GM23248 (cell line): ENCODE measurements at places on chromosomes 7 and 10.

DNA sequence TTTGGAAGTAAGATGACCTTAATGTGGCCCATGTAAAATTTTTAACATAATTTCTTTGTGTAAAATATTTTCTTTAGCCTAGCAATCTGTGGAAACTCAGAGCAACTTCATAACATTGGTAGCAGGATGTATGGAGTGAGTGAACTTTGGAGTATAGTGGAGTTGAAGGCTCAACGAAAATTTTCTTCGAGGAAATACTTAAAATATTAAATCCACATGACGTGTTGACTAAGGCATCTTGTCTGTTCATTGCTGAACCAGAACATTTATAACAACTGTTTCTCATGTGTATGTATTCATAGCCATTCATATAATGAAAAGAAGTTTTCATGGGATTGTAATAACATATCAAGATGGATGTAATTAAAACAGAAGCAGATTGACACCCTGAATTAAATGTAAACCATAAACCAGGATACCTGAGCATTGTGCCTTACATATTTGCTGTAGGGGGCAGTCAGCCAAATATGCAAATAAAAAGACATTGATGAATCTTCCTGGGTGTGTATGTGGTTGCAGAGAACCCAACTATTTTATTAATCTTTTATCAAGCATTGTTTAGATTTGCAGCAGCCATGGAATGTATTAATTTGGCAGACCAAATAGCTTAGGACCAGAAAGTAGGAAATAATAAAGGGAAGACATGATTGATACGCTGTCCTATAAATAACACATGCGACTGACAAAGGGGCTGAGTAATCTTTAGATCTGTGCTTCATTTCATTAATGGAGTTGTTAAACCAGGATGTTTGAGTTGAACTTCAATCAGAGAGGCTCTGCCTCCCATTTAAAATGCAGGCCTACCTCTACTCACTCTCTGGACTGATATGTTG, 11.5 kb downstream of the AUTS2 start:
- H3K36me3 ChIP-seq, result no peaks in the 10 kb centered on the region
- no peaks in the 10 kb centered on the region for H3K4me1 ChIP-seq
- H3K27ac ChIP-seq, result no peak overlapping the region
- H3K4me3 ChIP-seq, result no peak overlapping the region

GRCh38 chr7:96737545-96738050, 28.0 kb upstream of the SEM1 start:
- no peaks in the 10 kb centered on the region for H3K36me3 ChIP-seq
- no peak for DNase-seq
- H3K4me1 ChIP-seq, result no peaks in the 10 kb centered on the region
- no peak overlapping the region for H3K27ac ChIP-seq
- H3K4me3 ChIP-seq, result no peak overlapping the region

GRCh38 chr10:130169136-130169859, 33.1 kb downstream of the GLRX3 start:
- no peaks in the 10 kb centered on the region for H3K4me1 ChIP-seq
- no peaks in the 10 kb centered on the region for H3K27me3 ChIP-seq
- H3K4me3 ChIP-seq, result no peak overlapping the region
- H3K27ac ChIP-seq, result no peak overlapping the region

GRCh38 chr7:28065721-28066285, 114.8 kb downstream of the JAZF1 start:
- H3K27me3 ChIP-seq, result no peaks in the 10 kb centered on the region
- H3K27ac ChIP-seq, result peak overlapping the region; percentile 58
- H3K36me3 ChIP-seq, result no peaks in the 10 kb centered on the region
- H3K4me3 ChIP-seq, result peak overlapping the region; percentile 23
- peaks cover 69% of the 10 kb centered on the region for H3K4me1 ChIP-seq
- peak; percentile 44 for DNase-seq

- no peak for DNase-seq
- H3K27me3 ChIP-seq, result no peaks in the 10 kb centered on the region
- H3K4me1 ChIP-seq, result no peaks in the 10 kb centered on the region
- peaks cover 18% of the 10 kb centered on the region; the same call in 1 of the 2 replicates for H3K36me3 ChIP-seq
- H3K27ac ChIP-seq, result no peak overlapping the region
Measured at GRCh38 chr7:35658606-35659201, 36.2 kb downstream of the HERPUD2 start.

DNA sequence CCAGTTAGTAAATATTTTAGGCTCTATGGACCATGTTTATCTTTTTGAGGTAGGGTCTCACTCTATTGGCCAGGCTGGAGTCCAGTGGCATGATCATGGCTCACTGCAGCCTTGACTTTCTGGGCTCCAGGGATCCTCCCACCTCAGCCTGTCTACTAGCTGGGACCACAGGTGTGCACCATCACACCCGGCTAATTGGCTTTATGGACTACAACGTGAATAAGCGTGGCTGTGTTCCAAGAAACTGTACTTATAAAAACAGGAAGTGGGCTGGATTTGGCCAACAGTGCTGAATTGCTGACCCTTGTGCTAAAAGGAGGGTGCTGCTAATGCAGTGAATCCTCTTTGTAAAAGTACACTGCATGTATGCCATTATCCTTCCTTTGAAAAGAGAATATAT, 111.7 kb upstream of the CDK13 start:
- H3K27ac ChIP-seq, result no peak overlapping the region
- no peaks in the 10 kb centered on the region for H3K4me1 ChIP-seq
- no peaks in the 10 kb centered on the region; the same call in 1 of the 2 replicates for H3K27me3 ChIP-seq
- H3K4me3 ChIP-seq, result no peak overlapping the region
- H3K36me3 ChIP-seq, result no peaks in the 10 kb centered on the region

- no peak overlapping the region for H3K27ac ChIP-seq
- no peak for DNase-seq
- no peak overlapping the region for H3K4me3 ChIP-seq
- H3K4me1 ChIP-seq, result no peaks in the 10 kb centered on the region
Measured at GRCh38 chr7:144474800-144475615, 71.5 kb upstream of the NOBOX start.

DNA sequence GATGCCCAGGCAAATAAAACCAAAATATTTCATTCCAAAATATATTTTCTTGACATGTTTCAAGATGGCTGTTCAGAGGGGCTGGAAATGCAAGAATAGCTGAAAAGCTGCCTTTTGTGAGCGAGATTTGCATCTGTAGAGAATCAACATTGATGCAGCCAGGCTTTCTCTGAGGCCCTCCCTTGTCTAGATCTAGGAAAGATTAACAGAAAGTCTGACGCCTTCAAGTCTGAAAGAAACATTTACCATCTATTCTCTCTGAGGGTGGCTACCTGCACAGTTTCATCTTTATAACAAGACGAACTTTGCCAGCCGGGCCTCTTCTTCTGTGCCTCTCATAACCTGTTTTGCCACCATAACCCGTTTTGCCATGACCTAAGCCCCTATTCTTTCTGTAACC, 170.2 kb downstream of the AKR1D1 start:
- no peaks in the 10 kb centered on the region for H3K27me3 ChIP-seq
- H3K4me1 ChIP-seq, result no peaks in the 10 kb centered on the region
- no peaks in the 10 kb centered on the region for H3K36me3 ChIP-seq
- H3K4me3 ChIP-seq, result no peak overlapping the region
- DNase-seq, result no peak

- no peak overlapping the region for H3K27ac ChIP-seq
- DNase-seq, result no peak
- H3K36me3 ChIP-seq, result no peaks in the 10 kb centered on the region
- H3K27me3 ChIP-seq, result no peaks in the 10 kb centered on the region
- peaks cover 24% of the 10 kb centered on the region for H3K4me1 ChIP-seq
Measured at GRCh38 chr10:34430685-34431084, 384.4 kb downstream of the PARD3 start.

DNA sequence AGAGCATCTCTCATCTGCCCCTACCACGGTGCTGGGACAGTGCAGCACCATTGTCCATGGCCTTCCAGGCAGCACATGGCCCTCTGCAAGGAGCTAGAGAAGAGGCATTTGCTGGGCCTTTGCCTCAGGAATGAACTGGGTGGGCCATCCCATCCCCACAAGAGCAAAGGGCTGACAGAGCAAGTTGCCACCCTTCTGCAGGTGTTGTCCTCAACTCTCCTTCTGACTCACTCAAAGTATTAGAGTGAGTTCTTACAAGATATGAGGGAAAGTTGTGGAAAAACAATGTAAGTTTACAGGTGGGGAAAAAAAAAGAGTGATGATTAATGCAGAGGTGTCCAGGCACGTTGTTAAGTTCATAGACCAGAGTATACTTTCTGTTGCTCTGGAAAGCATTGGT, 261.2 kb downstream of the SKIDA1 start:
- H3K4me3 ChIP-seq, result no peak overlapping the region
- no peak overlapping the region for H3K27ac ChIP-seq
- no peaks in the 10 kb centered on the region; the same call in 1 of the 2 replicates for H3K27me3 ChIP-seq
- DNase-seq, result no peak
- peaks cover 13% of the 10 kb centered on the region; the same call in 1 of the 2 replicates for H3K4me1 ChIP-seq
- H3K36me3 ChIP-seq, result no peaks in the 10 kb centered on the region

GRCh38 chr10:7285522-7286322, 125.1 kb downstream of the SFMBT2 start:
- no peaks in the 10 kb centered on the region for H3K36me3 ChIP-seq
- no peak overlapping the region for H3K27ac ChIP-seq
- H3K4me1 ChIP-seq, result no peaks in the 10 kb centered on the region
- no peaks in the 10 kb centered on the region for H3K27me3 ChIP-seq

- no peak overlapping the region for H3K4me3 ChIP-seq
- H3K27me3 ChIP-seq, result no peaks in the 10 kb centered on the region
- no peaks in the 10 kb centered on the region for H3K36me3 ChIP-seq
- no peak overlapping the region for H3K27ac ChIP-seq
- H3K4me1 ChIP-seq, result no peaks in the 10 kb centered on the region
Measured at GRCh38 chr7:145633513-145633912, 483.1 kb upstream of the CNTNAP2 start.

GRCh38 chr10:101769541-101770180, 6.3 kb downstream of the FGF8 start:
- H3K4me1 ChIP-seq, result no peaks in the 10 kb centered on the region
- H3K27me3 ChIP-seq, result peaks cover 44% of the 10 kb centered on the region
- H3K4me3 ChIP-seq, result no peak overlapping the region
- H3K36me3 ChIP-seq, result no peaks in the 10 kb centered on the region
- no peak for DNase-seq

GRCh38 chr10:33800545-33800944, 466.1 kb upstream of the NRP1 start:
- no peak for DNase-seq
- H3K4me1 ChIP-seq, result no peaks in the 10 kb centered on the region
- no peaks in the 10 kb centered on the region for H3K27me3 ChIP-seq
- H3K36me3 ChIP-seq, result no peaks in the 10 kb centered on the region

DNA sequence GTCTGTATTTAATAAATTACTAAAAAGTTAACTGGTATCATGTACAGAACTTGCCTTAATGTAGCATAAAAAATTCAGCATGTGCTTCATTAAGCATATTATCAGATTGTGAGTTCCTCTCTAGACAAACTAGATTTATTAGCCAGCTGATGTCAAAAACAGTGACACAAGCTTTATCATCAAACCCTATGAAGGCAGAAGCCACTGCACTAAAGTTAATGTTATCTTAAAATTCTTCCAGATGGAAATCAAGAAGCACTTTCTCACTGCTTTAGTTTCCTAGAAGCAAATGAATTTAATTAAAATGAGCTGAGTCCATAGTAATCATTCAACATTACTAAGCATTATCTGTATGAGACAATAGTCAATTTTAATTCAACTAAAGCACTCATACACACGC, 96.4 kb downstream of the ARHGAP12 start:
- no peaks in the 10 kb centered on the region for H3K36me3 ChIP-seq
- no peak for DNase-seq
- H3K4me3 ChIP-seq, result no peak overlapping the region
- H3K27me3 ChIP-seq, result no peaks in the 10 kb centered on the region

DNA sequence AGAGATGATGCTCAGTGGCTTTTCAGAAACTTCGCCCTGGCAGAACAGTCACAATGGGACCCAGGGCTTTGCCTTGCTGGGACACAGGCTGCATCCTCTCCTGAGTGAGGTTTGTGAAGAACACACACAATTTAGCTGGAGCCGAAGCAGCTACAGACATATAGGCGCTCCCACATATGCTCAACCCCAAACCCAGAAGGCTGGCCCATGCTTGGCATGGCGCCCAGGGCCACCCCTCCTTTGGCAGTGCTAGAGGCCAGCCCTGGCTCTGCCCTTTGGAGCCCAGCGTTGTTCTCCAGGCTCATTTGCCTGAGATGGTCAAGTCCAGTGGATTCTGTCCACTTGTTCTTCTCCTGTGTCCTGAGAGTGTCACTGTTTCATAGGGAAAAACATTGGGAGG, 94.4 kb downstream of the WDFY4 start:
- no peak overlapping the region for H3K27ac ChIP-seq
- no peak overlapping the region for H3K4me3 ChIP-seq
- no peaks in the 10 kb centered on the region for H3K36me3 ChIP-seq
- H3K27me3 ChIP-seq, result peaks cover 19% of the 10 kb centered on the region
- no peak for DNase-seq
- no peaks in the 10 kb centered on the region for H3K4me1 ChIP-seq

- H3K4me3 ChIP-seq, result no peak overlapping the region
- no peaks in the 10 kb centered on the region for H3K36me3 ChIP-seq
- no peak for DNase-seq
- H3K27me3 ChIP-seq, result no peaks in the 10 kb centered on the region
- no peak overlapping the region for H3K27ac ChIP-seq
Measured at GRCh38 chr7:49670991-49671390, 102.4 kb upstream of the VWC2 start.

DNA sequence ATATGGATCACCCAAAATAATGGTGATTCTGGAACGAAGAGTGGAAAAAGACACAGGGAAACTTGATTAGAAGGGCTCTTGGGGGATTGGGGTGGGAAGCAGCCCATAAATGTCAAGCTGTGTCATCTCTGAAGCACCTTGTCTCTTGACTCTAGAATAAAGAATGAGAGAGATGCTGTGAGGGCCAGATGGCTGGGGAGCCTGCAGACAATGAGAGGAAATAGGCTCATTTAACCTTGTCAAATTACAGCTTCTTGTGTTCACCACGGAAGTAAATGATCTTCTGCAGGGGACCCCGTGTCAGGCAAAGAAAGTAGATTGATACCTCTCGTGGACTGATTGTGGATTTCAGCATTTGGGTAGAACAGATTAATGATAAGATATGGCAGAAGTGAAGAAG, 159.3 kb downstream of the ST7 start:
- no peak overlapping the region for H3K4me3 ChIP-seq

DNA sequence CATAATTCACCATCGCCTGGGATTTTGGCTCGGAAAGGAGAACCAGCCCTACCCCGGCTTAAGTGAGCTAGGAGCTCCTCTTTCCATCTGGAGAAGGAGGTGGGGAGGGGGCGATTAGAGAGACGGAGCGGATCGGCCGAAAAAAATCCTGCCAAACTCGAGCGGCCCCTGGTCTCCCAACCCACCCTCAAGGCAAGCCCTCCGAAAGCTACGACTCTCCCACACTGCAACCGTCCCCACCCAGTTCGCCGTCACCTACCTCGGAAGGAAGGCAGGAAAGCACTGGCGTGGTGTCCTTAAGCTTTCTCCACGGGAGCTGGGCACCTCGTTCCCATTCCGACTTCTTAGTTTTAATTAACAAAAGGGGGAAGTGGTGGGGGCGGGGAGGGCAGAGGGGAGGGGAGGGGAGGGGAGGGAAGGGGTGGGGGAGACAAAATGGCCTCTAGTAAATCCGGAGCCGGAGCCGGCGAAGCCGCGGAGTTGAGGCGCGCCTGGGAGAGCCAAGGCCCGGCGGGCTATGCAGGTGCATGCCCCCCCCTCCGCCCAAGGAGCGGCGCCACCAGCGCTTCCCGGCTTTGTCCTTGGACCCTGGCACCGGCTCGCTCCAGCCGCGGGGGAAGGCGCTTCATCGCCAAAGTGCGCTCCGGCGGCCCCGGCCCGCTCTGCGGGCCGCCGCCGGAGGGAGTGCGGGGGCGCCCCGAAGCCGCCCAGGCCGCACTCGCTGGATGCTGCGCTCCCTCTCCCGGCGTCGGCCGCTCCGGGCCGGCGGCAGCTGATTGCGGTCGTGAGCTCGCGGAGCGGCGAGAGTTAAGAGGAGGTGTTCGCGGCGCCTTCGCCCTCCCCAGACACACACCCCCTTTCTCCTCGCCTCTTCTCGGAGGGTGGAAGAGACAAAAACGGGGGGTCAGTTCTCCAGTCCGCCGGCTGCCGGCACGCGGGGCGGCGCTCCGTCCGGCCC, at the start of gene LRRC4:
TSS of gene LRRC4 (minus strand) at position 784 of the 958 bp plus-strand sequence. CDS start 797 bp downstream, outside the sequence.
- peak; percentile 83 for DNase-seq
- H3K4me3 ChIP-seq, result peak within 1 kb of the TSS; percentile 78
- peaks cover 4% of the 10 kb centered on the region; the same call in 1 of the 2 replicates for H3K4me1 ChIP-seq
- H3K27ac ChIP-seq, result peak within 1 kb of the TSS; percentile 42
- no peaks in the 10 kb centered on the region for H3K36me3 ChIP-seq
